Renal pelvis (tissue), 12 donors: ENCODE measurements at places on chromosomes 2 and 18.
A peak's percentile ranks its signal among the peaks of the same experiment; 100 is the strongest.

DNA sequence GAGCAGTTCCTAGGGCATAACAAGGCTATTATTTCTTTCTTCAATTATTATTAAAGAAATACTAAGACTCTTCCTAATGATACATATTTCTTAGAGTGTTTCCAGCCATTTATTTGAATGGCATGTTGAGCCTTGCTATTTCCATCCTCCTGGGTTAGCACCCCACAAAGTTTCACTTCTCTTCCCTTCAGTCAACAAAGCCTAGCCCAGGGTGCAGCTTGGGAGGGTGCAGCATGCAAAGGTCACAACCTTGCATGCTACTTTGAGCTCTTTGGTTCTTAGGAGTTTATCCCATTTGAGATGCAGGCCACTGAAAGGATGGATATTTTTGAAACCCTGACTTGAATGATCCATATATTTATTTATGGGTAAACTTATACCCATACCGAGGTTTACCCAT is 454.4 kb upstream of the MEIS1 start:
- DNase-seq: no peak

DNA sequence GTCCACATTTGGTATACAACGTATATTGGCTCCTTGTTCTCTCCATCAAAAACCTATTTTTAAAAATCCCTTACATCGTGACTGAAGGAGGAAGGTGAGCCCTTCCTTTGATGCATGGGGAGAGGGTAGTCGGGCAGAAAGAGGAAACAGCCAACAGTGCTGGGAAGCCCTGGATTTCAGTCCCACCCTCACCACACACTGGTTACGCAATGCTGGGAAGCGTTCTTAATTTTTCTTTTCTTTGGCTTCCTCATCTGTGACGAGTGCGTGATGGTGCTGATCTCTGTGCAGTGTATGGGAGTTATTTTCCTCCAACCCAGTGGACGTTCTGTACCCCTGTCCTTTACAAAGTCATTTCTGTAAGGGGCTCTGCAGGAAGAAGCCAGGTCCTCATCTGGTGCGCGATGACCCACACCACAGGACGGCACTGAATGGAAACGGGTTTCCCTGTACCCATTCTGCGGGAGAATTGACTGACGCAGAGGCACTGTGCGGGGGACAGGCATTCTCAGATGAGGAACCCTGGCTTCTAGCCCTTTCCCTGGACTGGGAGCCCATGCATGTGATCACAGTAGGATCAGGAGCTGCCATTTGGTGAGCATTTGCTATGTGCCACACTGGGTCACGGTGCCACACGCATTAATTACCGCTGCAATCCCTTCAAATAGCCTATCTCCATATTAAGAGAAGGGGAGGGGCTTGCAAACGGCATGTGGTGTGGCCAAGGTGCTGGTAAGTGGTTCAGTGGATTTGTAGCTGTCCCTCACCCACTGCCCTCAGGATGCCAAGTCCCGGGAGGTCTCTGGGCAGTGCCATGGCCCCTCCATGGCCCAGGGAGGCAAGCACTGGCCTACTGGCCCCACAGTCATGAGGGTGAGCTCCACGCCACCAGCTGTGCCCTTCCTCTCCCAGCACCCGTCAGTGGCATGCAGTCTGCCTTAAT is 4.3 kb downstream of the COLEC11 start:
- DNase-seq: no peak

DNA sequence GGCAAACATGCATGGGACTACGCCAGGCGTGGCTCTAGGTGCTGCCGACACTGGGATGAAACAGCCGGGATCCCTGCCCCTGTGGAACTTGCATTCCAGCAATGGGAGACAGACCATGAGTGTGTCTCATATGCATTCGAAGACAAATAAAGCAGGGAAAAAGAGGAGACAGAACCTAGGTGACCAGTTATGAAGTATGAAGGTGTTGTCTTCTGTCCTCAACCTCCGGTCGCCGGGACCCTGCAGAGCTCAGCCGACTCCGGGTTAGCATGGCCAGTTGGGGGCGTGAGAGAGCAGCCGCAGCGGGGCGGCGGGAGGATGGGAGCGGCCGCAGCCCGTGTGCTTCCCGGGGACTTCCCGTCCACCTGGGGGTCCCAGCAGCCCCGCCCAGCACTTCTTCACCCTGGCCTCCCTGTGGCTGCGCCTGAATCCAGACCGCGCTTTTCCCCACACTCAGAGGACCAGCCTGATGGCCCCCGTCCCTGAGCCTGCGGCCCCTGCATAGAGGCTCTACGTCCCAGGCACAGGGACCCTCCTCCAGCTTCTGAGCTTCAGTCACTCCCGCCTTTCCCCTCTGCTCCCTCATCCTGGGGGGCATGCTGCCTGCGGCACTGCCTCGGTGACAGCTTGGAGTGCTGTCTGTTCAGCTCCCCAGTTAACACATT is 11.4 kb downstream of the ID2 start:
- DNase-seq: peak; percentile 48

GRCh38 chr18:48250362-48250907 is 158.7 kb downstream of the ZBTB7C start:
- no peak for DNase-seq

DNA sequence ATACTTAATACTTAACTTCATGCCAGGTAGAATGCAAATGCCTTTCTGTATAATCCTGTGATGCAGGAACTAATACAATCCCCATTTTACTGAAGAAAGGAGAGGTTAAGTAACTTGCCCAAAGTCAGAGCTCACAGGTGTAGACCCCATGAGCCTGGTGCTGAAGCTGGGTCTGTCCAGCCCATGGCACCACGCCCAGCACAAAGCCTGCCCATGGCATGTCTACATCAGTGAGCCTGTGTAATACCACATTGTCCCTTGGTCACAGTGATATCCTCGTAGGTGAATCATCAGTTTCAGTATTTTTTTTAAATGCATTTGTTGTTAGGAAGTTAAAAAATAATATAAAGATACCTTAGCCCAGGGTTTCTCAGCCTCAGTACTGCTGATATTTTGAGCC is 69.9 kb upstream of the MCFD2 start:
- DNase-seq: no peak

DNA sequence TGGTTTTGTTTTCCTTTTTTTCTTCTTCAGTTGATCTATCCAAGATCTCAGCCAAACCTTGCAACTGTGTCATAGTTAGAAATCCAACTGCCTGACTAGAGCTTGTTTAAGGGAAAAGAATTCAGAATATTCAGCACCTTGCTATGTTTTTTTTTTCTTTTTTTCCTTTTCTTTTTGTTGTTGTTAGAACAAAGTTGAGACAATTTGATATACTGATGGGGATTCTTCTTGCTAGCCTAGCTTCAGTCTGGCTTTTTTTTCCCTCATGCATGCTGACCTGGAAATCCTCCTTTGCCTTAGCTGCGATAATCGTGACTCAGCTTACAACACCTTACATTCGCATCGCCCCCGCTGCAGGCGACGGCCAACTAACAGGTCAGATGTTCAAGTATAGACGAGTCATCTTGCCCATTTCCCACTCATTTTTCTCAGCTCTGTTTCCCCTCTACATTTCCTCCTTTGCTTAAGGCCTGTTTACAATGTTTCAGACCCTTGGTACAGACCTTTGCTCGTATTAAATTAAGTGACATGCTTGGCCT is 487.2 kb upstream of the RAB12 start:
- no peak for DNase-seq
